ENCODE measurements at places on chromosomes 6 and 20.

- no peak for DNase-seq
Observed at GRCh38 chr6:43547222-43547621, 28.6 kb downstream of the XPO5 start.

DNA sequence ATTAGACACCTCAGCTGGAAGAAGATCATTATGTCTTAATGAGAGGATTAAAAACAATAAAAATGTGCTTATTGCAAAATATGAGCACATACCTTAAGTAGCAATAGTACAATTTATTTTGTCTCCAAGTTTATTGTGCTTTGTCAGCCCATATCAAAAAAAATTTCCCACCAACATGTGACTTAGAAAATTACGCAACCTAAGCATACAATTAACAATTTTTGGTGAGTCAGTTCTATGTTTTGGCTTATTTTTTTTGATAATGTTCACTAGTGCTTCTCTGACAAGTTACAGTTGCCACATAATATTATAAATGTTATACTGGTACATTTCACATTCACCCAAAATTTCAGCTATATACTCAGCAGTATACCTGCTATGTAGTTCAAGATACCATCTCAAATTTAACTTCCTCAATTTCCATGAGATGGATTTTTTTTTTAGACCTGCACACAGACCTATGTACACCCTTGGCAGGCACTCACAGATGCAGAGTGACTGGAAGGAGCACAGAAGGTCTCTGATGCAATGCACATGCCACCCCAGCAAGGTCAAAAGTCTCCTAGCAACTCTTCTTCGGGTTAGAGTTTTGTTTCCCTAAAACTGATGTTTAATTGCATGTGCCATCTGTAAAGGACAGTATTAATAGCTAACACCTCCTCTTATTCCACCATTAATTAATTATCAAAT, 112.4 kb downstream of the PRKN start:
- no peak for DNase-seq

GRCh38 chr20:14860410-14860814, 523.0 kb upstream of the FLRT3 start:
- no peak for DNase-seq

DNA sequence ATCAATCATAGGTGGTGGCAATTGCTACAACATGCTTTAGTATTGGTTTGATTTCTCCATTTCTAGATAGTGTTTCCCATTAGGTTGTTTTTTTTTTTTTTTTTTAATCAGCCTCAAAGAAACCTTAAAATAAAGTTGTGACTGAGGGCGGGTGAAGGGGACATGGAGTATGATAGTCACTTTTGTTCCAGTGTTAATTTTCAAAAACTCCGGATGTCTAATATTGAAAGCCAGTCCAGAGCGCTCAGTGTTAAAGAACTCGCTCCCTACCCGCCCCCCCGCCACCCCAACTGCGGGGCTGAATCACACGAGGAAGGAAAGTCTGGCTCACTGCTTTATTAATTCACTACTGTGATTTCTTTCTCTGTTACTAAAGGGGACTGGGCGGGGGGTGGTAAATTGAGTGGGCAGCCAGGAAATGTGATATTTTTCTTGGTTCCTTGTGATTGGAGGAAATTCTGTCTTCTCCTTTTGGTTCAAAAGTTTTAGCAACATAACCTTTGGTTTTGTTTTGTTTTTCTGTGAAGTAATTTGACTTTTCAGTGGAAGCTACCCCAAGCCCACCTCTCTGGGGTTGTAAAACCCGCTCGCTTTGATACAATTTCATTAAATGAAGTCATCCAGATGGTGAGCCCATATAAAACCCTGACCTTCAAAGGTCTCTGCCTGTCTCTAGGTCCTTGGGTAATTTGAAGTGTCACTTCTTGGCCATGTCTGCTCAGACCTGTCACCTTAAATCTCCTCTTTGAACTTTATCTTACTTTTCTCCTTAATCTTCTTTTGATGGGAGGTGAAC, 38.0 kb downstream of the TNFAIP3 start:
- DNase-seq: no peak

DNA sequence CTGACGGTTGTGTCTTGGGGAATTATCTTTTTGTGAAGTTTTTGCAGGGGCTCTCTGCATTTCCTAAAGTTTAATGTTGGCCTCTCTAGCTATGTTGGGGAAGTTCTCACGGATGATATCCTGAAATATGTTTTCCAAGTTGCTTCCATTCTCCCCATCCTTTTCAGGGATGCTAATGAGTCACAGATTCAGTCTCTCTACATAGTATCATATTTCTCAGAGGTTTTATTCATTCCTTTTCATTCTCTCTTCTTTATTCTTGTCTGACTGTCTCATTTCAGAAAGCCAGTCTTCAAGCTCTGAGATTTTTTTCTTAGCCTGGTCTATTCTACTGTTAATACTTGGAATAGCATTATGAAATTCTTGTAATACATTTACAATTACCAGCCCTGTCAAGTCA, 61.3 kb downstream of the UNC5CL start:
- DNase-seq: no peak

DNA sequence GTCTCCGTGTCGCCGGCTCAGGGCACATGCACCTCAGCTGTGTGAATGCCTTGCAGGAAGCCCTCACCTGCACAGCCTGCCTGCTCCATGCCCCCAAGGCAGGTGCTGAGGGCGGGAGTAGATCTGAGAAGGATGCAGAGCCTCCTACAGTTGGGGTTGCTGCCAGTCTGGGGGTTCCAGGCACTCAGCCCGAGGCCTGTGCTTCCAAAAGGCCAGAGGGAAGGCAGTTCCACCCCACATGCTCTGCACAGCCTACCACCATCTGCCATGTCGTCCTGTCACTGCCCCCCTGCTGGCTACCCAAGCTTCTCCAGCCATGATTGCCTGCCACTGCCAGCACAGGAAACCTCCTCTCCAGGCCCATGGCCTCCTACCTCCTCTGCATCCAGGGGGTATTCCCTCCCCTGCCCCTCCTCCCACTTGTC, 19.3 kb downstream of the ACSS1 start:
- no peak for DNase-seq

DNA sequence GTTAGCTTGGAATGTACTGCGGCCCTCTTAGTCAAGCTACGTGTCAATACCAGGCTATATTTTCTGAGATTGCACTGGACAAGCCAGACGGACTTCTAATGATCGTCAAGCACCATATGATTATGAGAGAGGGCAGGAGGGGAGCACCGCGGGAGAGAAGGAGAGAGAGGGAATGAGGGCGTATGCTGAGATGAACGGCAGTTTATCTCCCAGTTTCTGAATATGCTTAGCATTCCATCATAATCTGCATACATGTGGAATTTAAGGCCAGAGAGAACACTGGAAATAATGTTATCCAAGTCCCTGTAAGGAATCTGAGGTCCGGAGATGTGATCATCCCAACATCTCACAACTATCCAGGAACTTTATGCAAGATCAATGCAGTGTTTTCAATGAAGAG, 60.2 kb downstream of the BFSP1 start:
- no peak for DNase-seq

Measured in vagina (tissue), 2 donors.